Right atrium auricular region (tissue), 2 donors: ENCODE measurements at places on chromosomes 12 and 14. TPM values are rescaled to one million over a fixed set of nuclear protein-coding genes. Genes with fewer than 3 reads are reported as not detected.

DNA sequence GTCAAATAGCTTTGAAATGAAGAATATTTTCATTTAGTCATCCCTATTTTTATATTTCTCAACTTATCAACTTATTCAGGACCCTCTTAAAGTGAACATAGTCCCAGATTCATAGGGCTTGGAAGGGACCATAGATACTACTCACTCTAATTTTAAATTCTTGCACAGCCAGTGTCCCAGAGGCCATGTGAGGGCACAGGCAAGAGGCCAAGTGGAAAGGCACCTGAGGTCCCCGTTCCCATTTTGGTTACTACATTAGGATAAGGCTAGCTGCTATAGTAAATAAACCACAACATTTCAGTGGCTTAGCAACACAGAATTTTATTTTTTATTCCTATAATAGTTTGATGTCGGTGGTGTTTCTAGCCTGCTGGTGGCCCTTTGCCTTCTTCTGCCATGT, 227.8 kb downstream of the SPTSSA start:
- no peaks in the 10 kb centered on the region for H3K27me3 ChIP-seq
- H3K4me1 ChIP-seq = no peaks in the 10 kb centered on the region
- H3K27ac ChIP-seq = no peak overlapping the region
- H3K36me3 ChIP-seq = no peaks in the 10 kb centered on the region

- no peak overlapping the region for H3K4me3 ChIP-seq
Observed at GRCh38 chr14:64745511-64746091, 41.4 kb downstream of the PLEKHG3 start.

GRCh38 chr12:109578330-109578927, 4.8 kb downstream of the MVK start:
- no peak overlapping the region for H3K27ac ChIP-seq
- peaks cover 58% of the 10 kb centered on the region for H3K36me3 ChIP-seq
- no peaks in the 10 kb centered on the region for H3K27me3 ChIP-seq
- H3K4me3 ChIP-seq = no peak overlapping the region
- no peak for DNase-seq
- H3K4me1 ChIP-seq = no peaks in the 10 kb centered on the region

GRCh38 chr12:47082796-47083621, 3.2 kb upstream of the AMIGO2 start:
- no peak overlapping the region for H3K27ac ChIP-seq
- no peaks in the 10 kb centered on the region for H3K27me3 ChIP-seq
- H3K4me1 ChIP-seq = no peaks in the 10 kb centered on the region
- no peaks in the 10 kb centered on the region for H3K36me3 ChIP-seq
- H3K4me3 ChIP-seq = no peak overlapping the region
- DNase-seq = no peak

- no peak overlapping the region for H3K27ac ChIP-seq
- no peak for DNase-seq
- no peak overlapping the region for H3K4me3 ChIP-seq
- peaks cover 87% of the 10 kb centered on the region for H3K36me3 ChIP-seq
- no peaks in the 10 kb centered on the region for H3K4me1 ChIP-seq
Observed at GRCh38 chr14:34605461-34605860, 24.5 kb downstream of the SNX6 start.

DNA sequence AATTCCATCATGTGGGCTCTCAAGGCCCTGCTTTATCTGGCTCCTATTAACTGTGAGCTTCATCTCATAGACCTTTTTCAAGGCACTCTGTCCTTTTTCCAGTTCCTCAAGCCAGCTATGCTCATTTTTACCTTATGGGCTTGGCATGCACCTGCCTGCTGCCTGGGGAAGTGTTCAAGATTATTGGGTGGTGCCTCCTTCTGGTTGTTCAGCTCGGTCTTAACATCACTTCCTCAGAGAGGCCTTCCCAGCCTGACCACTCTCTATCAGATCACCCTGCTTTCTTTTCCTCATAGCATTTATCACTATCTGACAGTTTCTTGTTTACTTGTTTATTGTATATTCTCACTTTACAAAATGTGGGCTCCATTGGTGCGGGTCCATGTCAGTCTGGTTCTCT, 141.3 kb downstream of the PTPRR start:
- H3K4me1 ChIP-seq = no peaks in the 10 kb centered on the region
- no peaks in the 10 kb centered on the region for H3K36me3 ChIP-seq
- DNase-seq = no peak

DNA sequence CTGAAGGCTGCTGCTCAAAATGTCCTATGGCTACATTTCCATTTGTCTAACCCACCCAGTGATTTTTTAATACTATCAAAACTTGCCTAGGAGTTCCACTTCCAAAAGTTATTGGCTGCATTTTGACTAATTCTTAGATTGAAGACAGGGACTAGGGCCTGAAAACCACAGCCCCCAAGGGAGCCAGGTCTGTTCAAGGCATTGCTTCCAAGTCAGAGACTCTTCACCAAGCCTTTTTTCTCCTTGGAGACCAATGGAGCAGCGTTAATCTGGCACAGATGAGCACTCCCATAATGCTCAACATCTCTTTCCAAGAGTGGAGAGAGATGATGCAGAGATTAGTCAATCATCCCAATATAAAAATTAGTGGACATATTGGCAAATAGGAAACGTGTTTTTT, 112.5 kb upstream of the HIF1A start:
- H3K4me1 ChIP-seq = peaks cover 28% of the 10 kb centered on the region
- H3K36me3 ChIP-seq = no peaks in the 10 kb centered on the region
- no peak overlapping the region for H3K4me3 ChIP-seq
- no peak for DNase-seq
- H3K27ac ChIP-seq = no peak overlapping the region

DNA sequence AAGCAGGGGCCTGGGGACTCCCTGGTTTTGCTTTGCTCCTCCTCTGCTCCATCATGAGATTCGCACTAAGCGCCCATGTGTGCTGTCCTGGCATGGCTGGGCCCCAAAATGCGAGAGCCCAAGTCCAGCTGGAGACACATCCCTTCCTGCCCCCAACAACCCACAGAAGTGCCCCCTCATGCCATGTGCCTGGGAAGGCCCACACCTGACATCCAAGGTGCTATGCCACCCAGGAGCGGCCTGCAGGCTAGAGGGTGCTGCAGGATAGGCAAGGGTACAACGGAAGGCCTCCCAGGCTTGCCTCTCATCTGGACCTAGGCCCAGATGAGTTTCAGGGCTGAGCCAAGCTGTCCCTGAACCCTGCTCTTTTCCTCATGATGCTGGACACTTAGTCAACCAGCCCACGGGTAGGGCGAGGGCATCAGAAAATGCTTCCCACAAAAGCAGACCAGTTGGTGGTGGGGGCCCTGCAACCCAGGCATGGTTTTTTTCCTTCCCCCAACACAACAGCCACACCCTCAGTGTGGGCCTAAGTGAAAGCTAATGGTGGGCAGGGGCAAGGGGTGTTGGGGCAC, 13.2 kb upstream of the KRT80 start:
- no peak overlapping the region for H3K4me3 ChIP-seq
- peaks cover 4% of the 10 kb centered on the region for H3K27me3 ChIP-seq
- DNase-seq = no peak
- no peaks in the 10 kb centered on the region for H3K36me3 ChIP-seq
- peaks cover 31% of the 10 kb centered on the region for H3K4me1 ChIP-seq

AKAP5 gene
- total RNA-seq = not detected

DNA sequence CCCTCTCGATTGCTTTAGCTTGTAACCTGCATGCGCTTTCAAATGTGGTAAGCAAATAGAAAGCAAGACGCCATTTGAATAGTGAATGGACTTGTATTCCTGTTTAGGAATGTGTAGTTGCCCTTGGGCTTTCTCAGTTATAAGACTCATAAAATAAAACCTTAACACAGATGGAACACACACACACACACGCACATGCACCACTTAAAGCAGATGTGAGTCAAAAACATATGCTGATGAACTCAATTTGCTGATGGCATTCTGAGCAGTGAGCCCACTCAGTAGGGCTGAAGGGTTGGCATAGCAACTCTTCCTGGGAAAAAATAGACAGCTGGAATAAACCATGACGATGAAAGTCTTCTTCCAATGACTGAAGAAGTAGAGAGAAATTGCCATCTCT, 360.5 kb downstream of the APAF1 start:
- no peak for DNase-seq
- no peaks in the 10 kb centered on the region for H3K36me3 ChIP-seq
- H3K27ac ChIP-seq = no peak overlapping the region
- H3K4me1 ChIP-seq = no peaks in the 10 kb centered on the region
- H3K4me3 ChIP-seq = no peak overlapping the region

- peaks cover 5% of the 10 kb centered on the region for H3K4me1 ChIP-seq
- no peak overlapping the region for H3K27ac ChIP-seq
Observed at GRCh38 chr12:13252616-13253015, 56.1 kb downstream of the EMP1 start.

- no peak overlapping the region for H3K4me3 ChIP-seq
- no peak for DNase-seq
- no peaks in the 10 kb centered on the region for H3K36me3 ChIP-seq
- peaks cover 36% of the 10 kb centered on the region for H3K4me1 ChIP-seq
Observed at GRCh38 chr12:3294481-3294911, 196.5 kb upstream of the PRMT8 start.

GRCh38 chr14:103742499-103743255, 27.1 kb downstream of the ZFYVE21 start:
- no peak overlapping the region for H3K27ac ChIP-seq
- H3K4me1 ChIP-seq = peaks cover 3% of the 10 kb centered on the region
- no peak overlapping the region for H3K4me3 ChIP-seq
- no peaks in the 10 kb centered on the region for H3K27me3 ChIP-seq

GRCh38 chr14:41749429-41749828, 142.8 kb downstream of the LRFN5 start:
- no peaks in the 10 kb centered on the region for H3K36me3 ChIP-seq
- no peak overlapping the region for H3K27ac ChIP-seq
- peak overlapping the region; percentile 26 for H3K4me3 ChIP-seq
- no peaks in the 10 kb centered on the region for H3K27me3 ChIP-seq
- DNase-seq = no peak

- H3K4me3 ChIP-seq = no peak overlapping the region
- H3K27ac ChIP-seq = no peak overlapping the region
- H3K27me3 ChIP-seq = no peaks in the 10 kb centered on the region
- H3K4me1 ChIP-seq = no peaks in the 10 kb centered on the region
Observed at GRCh38 chr12:85568395-85569103, 267.7 kb downstream of the RASSF9 start.

- H3K27me3 ChIP-seq = no peaks in the 10 kb centered on the region
- H3K4me3 ChIP-seq = no peak overlapping the region
- H3K4me1 ChIP-seq = no peaks in the 10 kb centered on the region
- no peak for DNase-seq
Observed at GRCh38 chr12:132813443-132813842, 15.2 kb downstream of the GOLGA3 start.

DNA sequence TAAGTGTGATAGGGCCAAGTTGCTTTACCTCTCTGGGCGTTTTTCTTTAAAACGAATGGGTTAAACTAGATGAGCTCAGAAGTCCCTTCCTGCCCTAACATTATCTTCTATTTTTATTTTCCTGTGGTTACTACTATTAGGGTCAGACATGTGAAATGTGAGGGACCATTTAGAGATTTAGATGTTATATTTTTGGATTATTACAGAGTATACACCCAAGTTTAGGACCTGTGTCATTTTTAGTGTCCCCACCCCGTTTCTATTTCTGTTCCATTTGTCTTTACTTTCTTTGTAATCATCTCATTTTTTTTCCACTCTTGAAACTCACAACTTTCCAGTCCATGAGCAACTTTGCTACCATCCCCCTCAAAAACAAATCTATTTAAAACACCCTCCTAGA, 56.3 kb downstream of the SLC4A8 start:
- no peak overlapping the region for H3K27ac ChIP-seq
- H3K4me1 ChIP-seq = no peaks in the 10 kb centered on the region
- DNase-seq = no peak
- no peak overlapping the region for H3K4me3 ChIP-seq
- no peaks in the 10 kb centered on the region for H3K27me3 ChIP-seq
- no peaks in the 10 kb centered on the region for H3K36me3 ChIP-seq

- no peaks in the 10 kb centered on the region for H3K4me1 ChIP-seq
- DNase-seq = peak; percentile 86
- H3K4me3 ChIP-seq = peak within 1 kb of the TSS; percentile 72
- no peaks in the 10 kb centered on the region for H3K36me3 ChIP-seq
Observed at GRCh38 chr12:42144408-42145196, at the start of gene GXYLT1. GXYLT1 (minus strand) TSS chr12:42144874; CDS start chr12:42144646, 228 bp downstream.

TEX52 gene
- total RNA-seq = not detected
